ENCODE measurements at places on chromosomes 16 and 17. TPM values are rescaled to one million over a fixed set of nuclear protein-coding genes. Genes with fewer than 3 reads are reported as not detected.

GRCh38 chr16:59707436-59708226 is 973.5 kb upstream of the GOT2 start:
- no peak overlapping the region for H3K27ac ChIP-seq
- DNase-seq: no peak
- H3K27me3 ChIP-seq: no peaks in the 10 kb centered on the region
- no peaks in the 10 kb centered on the region for H3K36me3 ChIP-seq
- no peak overlapping the region for H3K4me3 ChIP-seq
- no peaks in the 10 kb centered on the region for H3K4me1 ChIP-seq

- no peak for DNase-seq
- H3K36me3 ChIP-seq: peaks cover 42% of the 10 kb centered on the region
- no peaks in the 10 kb centered on the region for H3K4me1 ChIP-seq
- H3K27ac ChIP-seq: no peak overlapping the region
- no peaks in the 10 kb centered on the region for H3K27me3 ChIP-seq
These were observed 25.9 kb downstream of the OGFOD1 start for GRCh38 chr16:56477096-56477878.

GRCh38 chr17:42674755-42675347 is 1.9 kb downstream of the PLEKHH3 start:
- DNase-seq: no peak
- H3K4me1 ChIP-seq: peaks cover 75% of the 10 kb centered on the region
- peaks cover 79% of the 10 kb centered on the region for H3K27me3 ChIP-seq

GRCh38 chr17:74729368-74729767 is 7.7 kb upstream of the RAB37 start:
- no peak overlapping the region for H3K4me3 ChIP-seq
- no peaks in the 10 kb centered on the region for H3K36me3 ChIP-seq
- H3K27me3 ChIP-seq: peaks cover 9% of the 10 kb centered on the region
- H3K27ac ChIP-seq: no peak overlapping the region
- no peaks in the 10 kb centered on the region for H3K4me1 ChIP-seq
- no peak for DNase-seq

DNA sequence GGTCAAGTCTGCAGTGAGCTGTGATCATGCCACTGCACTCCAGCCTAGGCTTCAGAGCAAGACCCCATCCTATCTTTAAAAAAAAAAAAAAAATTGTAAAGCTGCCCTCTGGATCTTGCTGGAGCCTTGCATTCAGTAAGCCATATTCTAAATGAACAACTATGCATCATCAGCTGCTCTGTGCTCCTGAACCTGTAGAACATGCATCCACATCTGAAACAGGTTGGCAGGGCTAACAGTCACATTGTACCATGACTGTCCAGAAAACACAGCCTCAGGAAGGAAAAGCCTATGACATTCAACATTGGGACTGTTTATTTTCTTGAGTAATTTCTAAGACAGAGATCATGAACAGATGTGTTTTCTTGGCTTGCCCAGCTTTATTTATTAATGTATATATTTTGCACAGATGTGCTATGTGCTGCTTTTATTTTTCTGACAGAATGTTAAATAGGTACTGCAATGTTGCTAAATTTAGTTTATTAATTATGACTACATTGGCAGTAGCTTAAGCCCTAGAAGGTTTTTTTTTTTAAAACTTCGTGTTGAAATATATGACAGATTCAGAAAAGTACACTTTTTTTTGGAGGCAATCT is 19.8 kb downstream of the ACSF2 start:
- H3K4me3 ChIP-seq: no peak overlapping the region
- no peaks in the 10 kb centered on the region for H3K36me3 ChIP-seq
- H3K4me1 ChIP-seq: no peaks in the 10 kb centered on the region
- H3K27me3 ChIP-seq: no peaks in the 10 kb centered on the region
- H3K27ac ChIP-seq: no peak overlapping the region

- H3K27ac ChIP-seq: no peak overlapping the region
- no peaks in the 10 kb centered on the region for H3K36me3 ChIP-seq
- no peak overlapping the region for H3K4me3 ChIP-seq
- H3K27me3 ChIP-seq: peaks cover 3% of the 10 kb centered on the region
- no peak for DNase-seq
These were observed 9.3 kb upstream of the RNF135 start for GRCh38 chr17:30961209-30962188.

- H3K36me3 ChIP-seq: no peaks in the 10 kb centered on the region
- no peaks in the 10 kb centered on the region for H3K27me3 ChIP-seq
These were observed 31.4 kb upstream of the XYLT2 start for GRCh38 chr17:50314456-50315011.

Gene PSME3
- total RNA-seq: 43.9 TPM

Gene ACE
- total RNA-seq: 0.28 TPM

Gene KRT9
- 1.7 TPM for total RNA-seq
